ENCODE measurements at places on chromosomes 13 and 19.

- no peak for DNase-seq
These were observed at the start of gene TEKTIP1 for GRCh38 chr19:3538965-3539755. TSS of gene TEKTIP1 (plus strand) at chr19:3539174. CDS start at chr19:3539178, 4 bp downstream.

DNA sequence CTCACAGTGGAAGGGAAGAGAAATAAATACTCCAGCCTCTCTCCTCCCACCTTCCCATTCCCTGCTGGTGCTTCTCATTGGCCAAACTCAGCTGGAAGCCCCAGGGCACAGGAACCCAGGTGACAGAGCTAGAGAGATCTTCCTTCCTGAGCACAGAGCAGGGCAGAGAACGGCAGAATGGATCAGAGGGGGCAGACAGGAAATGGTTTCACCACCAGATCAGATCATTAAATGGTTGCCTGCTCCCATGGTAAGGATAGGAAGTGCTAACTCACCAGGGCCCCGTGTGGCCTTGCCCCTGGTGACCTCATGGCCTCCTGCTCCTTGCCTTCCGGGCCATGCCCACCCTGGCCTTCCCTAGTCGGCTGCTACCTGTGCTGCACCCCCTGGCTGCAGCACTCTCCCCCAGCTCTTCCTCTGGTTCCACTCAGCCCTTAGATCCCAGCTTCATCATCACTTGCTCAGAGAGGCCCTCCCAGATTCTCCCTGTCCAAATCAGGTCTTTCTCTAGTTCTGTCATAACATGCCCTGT, 108.7 kb downstream of the DPF1 start:
- DNase-seq, result no peak

DNA sequence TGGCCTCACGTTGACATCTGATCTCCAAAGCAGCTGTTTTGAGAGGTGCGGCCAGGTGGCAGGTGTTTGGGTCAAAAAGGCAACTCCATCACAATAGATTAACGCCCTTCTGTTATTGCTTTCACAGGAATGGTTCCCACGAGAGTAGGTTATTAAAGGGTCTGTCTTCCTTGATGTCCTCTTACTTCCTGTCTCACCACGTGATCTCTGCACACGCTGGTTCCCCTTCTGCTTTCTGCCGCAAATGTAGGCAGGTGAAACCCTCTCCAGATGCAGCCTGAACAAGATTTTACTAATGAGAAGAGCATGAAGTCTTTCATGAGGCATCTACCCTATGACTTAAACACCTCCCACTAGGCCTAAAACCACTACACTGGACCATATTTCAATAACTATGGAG, 22.8 kb upstream of the ZNF564 start:
- DNase-seq, result no peak

GRCh38 chr19:38649305-38650171, 2.1 kb downstream of the ACTN4 start:
- DNase-seq, result peak; percentile 68

GRCh38 chr13:113769106-113769505, 10.1 kb downstream of the TMEM255B start:
- DNase-seq, result no peak

DNA sequence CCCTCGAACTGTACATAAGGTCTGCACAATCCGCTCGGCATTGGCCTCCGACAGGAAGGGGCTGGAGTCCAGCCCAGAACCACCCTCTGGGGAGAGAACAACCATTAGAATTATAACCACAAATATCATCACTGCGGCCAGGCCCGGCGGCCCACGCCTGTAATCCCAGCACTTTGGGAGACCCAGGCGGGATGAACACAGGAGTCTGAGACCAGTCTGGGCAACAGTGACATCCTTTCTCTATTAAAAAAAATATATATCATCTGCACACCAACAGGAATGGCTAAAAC, 11.4 kb downstream of the COQ8B start:
- no peak for DNase-seq

DNA sequence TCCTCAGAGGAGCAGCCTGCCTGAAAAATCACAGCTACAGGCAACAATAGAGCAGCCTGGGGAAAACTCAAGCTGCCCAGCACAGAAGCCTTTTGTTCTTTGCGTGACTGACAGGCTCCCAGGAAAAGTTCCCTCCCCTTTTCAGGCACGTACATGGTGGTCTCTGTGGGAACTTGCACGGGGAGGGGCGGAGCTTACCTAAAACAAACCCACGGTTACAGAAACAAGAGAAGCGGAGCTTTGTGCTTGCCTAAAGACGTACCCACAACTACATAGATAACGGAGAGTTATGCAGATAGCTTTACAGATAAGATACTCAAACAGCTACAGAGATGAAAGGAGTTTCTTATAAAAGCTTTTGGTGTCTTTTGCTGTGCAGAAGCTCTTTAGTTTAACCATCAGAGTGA, 11.4 kb downstream of the ETFB start:
- no peak for DNase-seq

DNA sequence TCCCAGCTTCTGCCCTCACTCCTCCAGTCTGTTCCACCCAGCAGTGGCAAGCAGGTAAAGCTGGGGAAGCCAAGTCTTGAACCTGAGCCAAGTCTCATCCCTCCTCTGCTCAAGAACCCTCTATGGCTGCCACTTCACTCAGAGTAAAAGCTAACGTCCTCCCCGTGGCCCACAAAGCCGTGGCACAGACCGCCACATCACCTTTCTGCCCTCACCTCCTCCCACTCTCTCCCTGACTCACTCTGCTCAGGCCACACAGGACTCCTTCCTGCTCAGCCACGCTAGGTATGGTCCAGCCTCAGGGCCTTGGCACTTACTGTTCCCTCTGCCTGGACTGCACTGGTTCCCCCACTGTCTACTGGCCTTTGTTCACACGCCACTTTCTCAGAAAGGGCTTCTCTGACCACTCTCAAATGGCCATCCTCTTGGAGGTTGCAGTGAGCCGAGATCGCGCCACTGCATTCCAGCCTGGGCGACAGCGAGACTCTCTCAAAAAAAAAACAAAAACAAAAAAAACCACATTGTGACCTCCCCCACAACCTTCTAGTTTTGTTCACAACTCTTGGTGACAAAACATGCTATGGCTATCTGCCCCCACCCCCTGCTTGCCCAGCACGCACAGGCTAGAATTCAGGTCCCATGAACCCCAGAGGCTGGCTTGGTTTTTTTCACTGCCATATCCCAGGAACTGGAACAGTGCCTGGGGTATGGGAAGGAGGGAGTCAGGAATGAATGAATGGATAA, 15.8 kb downstream of the NDUFB7 start:
- no peak for DNase-seq

DNA sequence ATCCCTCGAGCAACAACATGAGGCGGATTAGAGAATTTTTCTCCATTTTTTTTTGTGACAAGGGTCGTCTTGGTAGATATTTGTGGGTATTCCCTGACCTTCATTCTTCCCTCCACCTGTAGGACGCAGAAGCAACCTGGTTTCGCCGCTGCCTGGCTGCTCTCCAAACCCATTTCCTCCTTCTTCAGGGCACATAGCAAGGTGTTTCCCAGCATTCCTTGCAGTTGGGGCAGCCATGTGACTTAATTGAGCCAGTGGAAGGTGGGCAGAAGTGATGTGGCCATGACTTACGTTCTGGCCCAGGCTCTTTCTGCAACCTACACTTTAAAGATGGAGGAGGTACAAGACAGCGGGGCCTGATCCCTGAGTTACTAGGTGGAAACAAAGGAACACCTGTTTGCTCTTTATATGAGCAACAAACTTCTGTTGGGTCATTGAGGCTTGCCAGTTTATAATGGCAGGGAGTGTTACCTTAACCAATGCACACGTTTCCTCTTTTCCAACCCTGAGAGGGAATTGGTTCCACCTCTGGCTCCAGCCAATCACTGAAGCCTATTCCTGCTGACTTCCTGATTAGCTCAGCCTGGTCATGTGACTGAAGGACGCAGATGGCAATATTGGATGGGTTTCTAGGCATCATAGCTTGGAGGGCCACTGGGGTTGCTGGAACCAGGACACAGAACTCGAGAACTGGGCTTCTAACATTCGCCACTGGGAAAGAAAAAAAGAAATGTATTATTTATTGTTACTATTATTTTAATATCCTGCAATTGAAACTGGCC, 30.8 kb upstream of the ZNRF4 start:
- no peak for DNase-seq

Measured in LoVo (cell line).